ENCODE measurements at places on chromosomes 5 and 9.

DNA sequence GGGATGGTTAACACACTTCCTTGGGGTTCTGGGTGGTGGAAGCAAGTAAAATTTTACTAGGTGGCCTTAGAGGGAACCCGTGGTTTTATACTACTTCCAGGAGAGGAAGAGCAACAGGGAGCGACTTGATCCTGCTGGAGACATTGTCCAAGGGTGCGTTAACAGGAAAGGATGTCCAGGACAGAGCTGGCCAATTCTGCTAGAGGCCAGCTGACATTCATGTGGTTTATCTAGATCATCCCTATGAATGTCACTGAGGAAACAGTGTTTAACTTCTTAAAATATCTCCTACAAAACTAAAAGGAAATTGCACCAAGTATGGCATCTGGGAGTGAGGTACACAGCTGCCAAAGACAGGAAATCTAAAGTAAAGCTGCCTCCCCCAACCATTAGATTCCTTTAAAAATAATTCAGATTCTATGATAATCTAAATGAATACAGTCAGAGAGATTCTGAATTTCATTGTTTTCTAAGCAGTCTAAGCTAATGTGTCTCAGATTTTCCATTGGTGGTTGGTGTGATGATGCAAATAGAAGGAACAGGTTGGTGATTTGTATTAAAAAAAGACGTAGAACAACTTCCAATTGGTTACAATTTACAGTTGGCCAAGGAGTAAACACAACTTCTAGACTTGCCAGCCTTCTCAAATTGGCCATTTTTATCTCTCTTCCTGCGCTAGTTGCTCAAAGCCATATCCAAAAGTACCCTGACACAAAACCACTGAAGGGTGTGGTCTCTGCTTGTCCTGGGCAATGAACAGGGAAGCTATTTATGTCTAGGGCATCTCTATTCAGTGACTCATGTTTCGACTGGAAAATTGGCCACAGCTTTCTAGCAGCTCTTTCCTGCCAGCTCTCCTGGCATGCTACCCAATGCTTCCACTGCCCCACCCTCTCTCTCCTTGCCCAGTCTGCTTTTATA lies 574.7 kb upstream of the MEF2C start:
- DNase-seq, result peak; percentile 30

- DNase-seq, result peak; percentile 31
Observed at GRCh38 chr9:35749515-35750255, 598 bp downstream of the RGP1 start.

- DNase-seq, result peak; percentile 66
Observed at GRCh38 chr5:129541648-129542251, 81.7 kb downstream of the ADAMTS19 start.

GRCh38 chr5:100818340-100818739 lies 84.7 kb downstream of the ST8SIA4 start:
- no peak for DNase-seq

- DNase-seq, result no peak
Observed at GRCh38 chr5:79050498-79050897, 19.0 kb downstream of the DMGDH start.
